Esophagus squamous epithelium (tissue), 5 donors: ENCODE measurements at places on chromosomes 12 and 14.

DNA sequence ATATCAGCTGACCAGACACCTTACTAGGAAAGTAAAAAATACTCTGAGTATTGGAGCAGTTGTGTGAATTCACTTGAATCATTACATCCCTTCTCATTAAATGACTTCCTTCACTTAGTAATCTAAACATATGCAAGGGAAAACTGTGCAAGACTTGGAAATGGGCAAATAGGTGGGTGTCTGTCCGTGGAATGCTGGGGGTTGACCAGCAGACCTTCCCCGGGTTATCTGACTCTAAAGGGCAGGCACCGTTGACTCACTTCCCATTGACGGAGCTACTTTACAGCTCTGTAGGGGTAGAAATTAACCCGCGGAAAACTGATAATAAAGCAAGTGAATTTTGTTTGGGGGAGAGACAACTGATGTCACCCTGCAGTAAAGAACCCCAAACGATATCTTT lies 199.3 kb downstream of the TTC7B start:
- DNase-seq: no peak

- no peak for DNase-seq
Observed at GRCh38 chr14:29518335-29518734, 409.3 kb downstream of the PRKD1 start.

GRCh38 chr14:68520637-68521556 lies 272.0 kb downstream of the ZFP36L1 start:
- no peak for DNase-seq

DNA sequence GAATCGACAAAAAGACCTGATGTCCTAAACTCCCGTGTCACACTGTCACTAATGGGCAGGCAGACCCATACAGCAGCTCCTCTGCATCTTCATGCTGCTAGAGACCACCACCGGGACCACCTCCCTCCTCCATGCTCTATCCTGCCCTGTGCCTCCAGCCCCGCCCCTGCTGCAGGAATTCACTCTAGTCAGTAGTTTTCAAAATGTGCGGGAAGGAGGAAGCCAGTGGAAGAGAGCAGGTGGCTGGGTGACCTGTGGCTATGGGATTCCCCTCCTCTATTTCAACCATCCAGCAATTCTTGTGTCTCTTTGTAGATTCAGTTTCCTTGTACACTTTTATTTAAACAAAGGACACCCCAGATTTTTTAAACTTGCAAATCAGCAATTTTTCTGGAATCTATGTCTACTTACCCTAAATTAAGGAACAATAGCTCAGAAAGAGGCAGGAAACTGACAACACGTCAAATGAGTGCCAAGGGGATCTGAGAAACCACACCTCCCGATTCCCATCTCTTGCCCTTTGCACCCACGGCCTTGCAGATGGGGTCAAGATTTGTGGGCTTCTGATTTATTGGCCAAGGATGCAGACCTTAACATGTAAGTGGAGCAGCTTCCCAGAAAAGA lies 20.4 kb upstream of the MAP1LC3B2 start:
- no peak for DNase-seq

GRCh38 chr12:76337583-76337982 lies 10.6 kb downstream of the BBS10 start:
- DNase-seq: no peak

GRCh38 chr12:12723681-12724420 lies 6.7 kb downstream of the CDKN1B start:
- DNase-seq: no peak

DNA sequence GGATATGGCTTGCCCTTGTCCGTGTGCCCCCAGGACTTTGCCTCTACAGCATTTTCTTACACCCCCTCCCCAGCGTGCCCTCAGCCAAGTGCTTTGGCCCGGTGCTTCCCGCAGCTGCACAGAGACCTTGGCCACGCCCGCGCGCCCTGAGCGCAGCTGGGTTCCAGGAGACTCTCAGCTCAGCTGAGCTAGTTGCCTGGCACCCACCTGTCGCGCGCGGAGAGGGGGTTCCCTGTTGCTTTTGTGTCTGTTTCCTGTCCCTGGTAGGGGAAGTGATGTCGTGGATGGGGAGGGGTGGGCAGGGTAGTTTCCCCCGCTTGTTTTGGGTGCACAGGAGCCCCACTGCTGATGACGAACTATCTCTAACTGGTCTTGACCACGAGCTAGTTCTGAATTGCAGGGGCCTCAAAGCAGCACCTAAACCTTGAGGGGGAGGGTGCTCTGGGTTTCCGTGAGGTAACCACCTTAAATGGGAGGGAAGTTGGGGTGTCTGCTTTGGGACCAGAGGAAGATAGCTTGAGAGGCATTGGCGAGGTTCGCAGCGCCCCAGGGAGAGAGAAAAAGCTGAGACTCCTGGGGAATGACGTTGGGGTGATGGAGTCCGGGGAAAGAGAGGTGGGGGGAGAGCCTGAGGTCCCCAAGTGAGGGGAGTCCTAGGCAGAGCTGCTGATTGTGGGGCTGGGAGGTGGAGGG lies 1.5 kb downstream of the DIO3 start:
- no peak for DNase-seq

DNA sequence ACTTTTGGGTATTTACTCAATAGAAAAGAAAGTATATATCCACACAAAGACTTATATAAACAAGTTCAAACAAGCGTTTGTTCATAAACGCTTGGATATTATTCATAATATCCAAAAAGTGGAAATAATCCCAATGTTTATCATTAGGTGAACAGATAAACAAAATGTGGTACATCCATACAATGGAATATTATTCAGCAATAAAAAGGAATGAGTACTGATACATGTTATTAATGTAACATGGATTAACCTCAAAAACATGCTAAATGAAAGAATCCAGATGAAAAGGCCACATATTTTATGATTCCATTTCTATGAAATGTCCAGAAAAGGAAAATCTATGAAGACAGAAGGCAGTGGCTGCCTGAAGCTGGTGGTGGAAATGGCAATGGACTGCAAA lies 16.8 kb upstream of the MYH7 start:
- DNase-seq: no peak

DNA sequence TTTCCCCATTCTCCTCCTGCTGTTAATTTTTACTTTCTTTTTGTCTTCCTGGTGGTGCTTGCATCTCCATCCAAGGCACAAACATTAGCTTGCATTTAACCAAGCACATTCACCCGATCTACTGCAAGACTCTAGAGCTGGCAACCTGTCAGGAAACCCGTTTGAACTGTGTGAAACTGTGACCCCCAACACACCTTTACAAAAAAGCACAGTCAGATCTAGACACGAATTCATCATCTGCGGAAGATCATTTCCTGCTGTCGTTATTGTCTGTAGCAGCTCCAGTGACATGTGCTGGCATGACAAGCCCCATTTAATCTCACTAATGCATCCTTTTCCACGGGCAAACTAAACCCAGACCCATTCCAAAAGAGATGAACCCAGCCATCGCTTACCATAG lies 340.5 kb downstream of the VRK1 start:
- DNase-seq: no peak

- DNase-seq: no peak
Observed at GRCh38 chr12:121095544-121096198, 37.0 kb upstream of the P2RX7 start.

DNA sequence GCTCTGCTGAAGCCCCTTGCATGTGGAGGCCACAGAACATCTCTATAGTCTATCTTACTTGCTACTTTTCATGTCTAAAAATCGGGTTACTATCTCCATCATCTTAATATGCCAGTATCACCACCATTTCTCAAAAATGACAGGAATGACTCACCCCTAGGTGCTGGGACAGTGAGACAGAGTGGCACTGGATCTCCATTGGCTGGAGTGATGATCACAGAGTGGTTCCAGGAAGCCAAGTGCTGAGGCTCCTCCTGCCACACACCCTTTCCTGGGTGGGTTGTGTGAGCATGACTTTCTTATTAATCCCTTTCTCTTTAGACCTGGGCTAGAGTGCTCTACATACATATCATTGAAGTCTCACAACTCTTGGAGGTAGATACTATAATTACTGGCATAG lies 3.3 kb upstream of the ASCL1 start:
- no peak for DNase-seq

- DNase-seq: no peak
Observed at GRCh38 chr12:113190761-113191160, 5.2 kb downstream of the RITA1 start.

- no peak for DNase-seq
Observed at GRCh38 chr14:78863143-78863542, 693.0 kb downstream of the NRXN3 start.

GRCh38 chr12:131223791-131224225 lies 270.1 kb downstream of the ADGRD1 start:
- no peak for DNase-seq

DNA sequence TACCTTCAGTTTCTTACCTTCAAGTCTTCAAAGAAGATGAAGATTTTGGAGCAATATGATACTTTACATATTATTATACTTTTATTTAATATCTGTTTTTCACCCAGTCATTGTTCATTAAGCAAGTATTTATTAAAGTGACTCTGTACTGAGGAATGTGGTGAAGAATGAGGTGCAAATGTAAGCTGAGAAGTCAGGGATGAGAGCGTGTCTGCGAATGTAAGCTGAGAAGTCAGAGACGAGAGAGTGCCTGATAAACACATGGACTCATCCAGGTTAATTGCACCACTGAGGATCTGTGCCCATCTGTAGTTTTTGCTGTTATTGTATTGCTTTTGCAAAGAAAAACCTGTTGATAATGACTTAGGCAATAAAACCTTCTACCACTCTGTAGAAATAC lies 211.9 kb upstream of the FAR2 start:
- no peak for DNase-seq

- DNase-seq: no peak
Observed at GRCh38 chr14:103393676-103394626, 8.7 kb downstream of the MARK3 start.

GRCh38 chr14:71734076-71734475 lies 198.2 kb upstream of the RGS6 start:
- DNase-seq: no peak

GRCh38 chr12:47557386-47557785 lies 148.4 kb downstream of the RPAP3 start:
- DNase-seq: no peak

DNA sequence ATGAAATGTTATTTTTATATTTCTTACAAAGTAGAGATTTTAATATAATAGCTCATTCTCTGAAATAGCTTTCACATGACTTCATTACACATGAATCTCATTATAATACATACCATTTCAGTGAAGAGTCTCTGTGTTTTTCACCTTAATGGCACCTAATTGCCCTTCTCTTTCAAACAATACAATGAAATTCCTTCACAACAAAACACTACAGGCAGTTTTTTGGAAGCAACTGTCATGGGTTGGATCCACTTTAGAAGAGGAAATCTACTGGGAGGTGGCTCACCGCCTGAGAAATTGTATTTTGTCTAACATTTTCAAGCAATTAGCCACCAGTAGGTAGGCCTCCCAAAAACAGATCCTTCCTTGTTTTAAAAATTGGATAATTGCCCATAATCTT lies 40.3 kb upstream of the RGS6 start:
- DNase-seq: no peak

DNA sequence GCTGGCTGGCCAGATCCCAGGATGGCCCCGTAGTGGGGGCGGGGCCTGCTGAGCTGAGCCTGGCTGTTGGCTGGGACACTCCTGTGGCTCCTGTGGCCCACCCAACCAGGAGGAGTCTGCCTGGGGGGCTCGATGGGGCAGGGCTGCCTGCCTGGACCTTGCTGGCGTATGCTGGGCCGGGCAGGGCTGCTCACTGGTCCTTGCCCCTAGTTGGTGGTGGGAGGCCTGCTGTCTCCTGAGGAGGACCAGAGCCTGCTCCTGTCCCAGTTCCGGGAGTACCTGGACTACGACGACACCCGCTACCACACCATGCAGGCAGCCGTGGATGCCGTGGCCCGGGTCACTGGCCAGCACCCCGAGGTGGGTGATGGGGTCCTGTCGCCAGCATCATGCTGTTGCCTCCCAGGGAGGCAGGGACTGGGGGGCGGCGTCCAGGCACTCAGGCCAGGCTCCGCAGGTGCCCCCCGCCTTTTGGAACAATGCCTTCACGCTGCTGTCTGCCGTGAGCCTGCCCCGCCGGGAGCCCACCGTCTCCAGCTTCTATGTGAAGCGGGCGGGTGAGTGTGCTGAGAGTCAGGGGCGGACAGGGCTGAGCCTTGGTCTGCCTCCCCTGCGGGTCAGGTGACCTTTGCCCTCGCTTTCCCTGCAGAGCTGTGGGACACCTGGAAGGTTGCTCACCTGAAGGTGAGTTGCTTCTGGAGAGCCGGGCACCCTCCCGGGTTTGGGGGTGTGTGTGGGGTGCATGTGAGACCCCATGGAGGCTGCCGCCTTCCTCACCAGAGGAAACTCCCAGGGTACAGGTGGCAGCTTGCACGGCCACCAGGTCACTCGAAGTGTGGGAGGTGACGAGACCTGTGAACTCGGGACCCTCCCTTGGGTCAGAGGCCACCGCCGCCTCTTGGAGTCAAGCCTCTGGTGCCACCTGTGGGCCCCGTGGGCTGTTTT lies 3.4 kb downstream of the NOC4L start:
- DNase-seq: no peak

DNA sequence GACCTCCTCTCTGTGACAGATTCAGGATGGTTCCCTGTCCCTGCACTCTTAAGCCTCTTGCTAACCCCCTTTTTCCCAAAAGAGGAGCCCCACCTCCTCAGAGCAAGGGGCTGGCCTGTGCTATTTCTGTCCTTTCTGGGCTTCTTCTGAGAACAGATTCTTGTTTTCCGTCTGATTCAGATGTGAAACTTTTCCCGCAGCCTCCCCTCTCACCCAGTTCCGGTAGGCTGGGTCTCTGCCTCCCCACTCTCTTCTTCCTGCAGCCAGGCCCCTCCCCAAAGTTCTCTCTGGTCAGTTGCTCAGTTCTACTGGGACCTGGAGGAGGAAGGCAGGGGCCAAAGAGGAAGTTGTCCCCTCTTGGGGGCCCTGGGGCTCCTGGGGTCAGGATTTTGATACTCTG lies 11.8 kb downstream of the PDE1B start:
- DNase-seq: no peak

- DNase-seq: no peak
Observed at GRCh38 chr12:6779708-6780432, 7.5 kb downstream of the LAG3 start.

DNA sequence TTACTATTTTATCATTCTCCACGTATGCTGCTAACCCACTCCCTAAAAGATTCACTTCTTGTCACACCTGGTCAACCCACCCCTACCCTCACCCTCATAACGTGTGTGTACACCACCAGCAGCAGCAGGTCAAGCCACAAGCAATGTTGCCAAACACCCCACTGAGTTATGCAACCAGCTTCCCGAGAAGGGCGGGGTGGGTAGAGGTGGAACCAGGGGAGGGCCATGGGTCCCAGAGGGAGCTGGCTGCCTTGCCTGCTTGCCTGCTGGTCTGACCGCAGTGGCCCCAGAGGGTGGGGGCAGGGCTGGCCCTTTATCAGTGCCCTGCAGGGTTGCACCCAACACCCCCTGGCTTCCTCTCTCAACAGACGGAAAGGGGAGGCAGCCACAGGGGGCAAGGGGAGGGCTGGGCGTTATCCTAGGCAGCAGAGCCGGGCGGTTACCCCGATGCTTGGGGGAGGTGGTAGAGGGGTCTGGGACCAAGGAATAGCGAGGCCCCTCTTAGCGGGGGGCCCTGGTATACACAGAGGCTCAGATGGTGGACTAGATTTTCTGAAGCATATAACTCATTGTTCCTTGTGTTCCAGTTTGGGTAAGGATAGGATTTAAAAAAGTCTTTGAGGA lies 3.5 kb upstream of the NFE2 start:
- DNase-seq: peak; percentile 47
